ENCODE measurements at places on chromosomes 5 and 9.

DNA sequence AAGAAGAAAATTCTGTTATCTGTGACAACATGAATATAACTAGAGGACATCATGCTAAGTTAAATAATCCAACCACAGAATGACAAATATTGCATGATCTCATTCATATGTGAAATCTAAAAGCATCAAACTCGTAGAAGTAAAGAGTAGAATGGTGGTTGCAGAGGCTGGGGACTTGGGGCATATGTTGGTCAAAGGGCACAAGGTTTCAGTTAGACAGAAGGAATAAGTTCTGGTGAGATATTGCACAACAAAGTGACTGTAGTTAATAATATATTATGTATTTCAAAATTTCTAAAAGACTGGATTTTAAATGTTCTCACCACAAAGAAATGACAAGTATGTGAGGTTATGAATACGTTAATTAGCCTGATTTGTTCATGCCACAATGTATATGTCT is 24.8 kb downstream of the GRIA1 start:
- no peak for DNase-seq

- DNase-seq, result no peak
These were observed 10.7 kb upstream of the STK32A start for GRCh38 chr5:147223948-147224791.

- DNase-seq, result no peak
These were observed 42.5 kb upstream of the SLC9A3 start for GRCh38 chr5:566636-567309.

- no peak for DNase-seq
These were observed 433.4 kb upstream of the BRINP1 start for GRCh38 chr9:119802621-119803020.

- DNase-seq, result no peak
These were observed 18.0 kb downstream of the GABRA6 start for GRCh38 chr5:161703528-161703927.

GRCh38 chr9:121316852-121317373 is 49.0 kb downstream of the GSN start:
- no peak for DNase-seq

GRCh38 chr5:78824831-78825281 is 160.3 kb downstream of the ARSB start:
- DNase-seq, result no peak

DNA sequence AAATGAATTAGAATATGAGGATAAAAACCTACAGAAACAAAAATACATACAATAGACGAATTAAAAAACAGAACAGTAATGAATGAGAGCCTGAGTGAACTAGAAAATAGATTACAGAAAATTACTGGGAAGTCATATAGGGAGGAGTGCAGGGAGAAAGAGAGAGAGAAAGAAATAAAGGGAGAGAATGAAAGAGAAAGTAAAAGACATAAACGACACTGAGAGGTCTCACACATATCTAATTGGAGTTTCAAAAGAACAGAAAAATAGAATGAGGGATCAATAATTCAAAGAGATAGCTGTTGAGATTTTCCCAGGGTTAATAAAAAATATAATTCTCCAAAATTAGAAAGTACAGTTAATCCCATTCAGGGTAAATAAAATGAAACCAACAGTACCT is 156.4 kb upstream of the FTMT start:
- no peak for DNase-seq

GRCh38 chr5:39185761-39186160 is 33.6 kb downstream of the FYB1 start:
- DNase-seq, result no peak

- DNase-seq, result no peak
These were observed 6.6 kb upstream of the MOB3B start for GRCh38 chr9:27536168-27536567.

DNA sequence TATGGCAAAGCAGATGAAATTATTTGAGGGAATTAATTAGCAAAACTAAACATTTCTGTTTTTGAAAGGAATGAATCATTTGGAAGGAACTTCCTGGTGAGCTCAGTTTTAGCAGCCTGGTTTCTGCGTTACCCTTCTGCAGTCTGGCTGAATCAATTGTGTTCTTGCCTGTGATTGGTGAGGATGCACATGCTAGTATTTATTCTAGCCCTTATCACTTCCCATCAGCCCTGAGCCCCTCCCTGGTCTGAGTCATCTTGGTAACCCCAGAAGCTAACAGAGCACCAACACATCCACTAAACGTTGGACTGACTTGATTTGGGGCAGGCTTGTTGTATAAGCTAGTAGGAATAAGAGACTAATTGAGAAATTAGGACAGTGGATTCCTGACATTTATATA is 6.6 kb downstream of the TJP2 start:
- no peak for DNase-seq

- DNase-seq, result no peak
These were observed at the start of gene SPATA9 for GRCh38 chr5:95682891-95683290. SPATA9 (minus strand) TSS chr5:95682991; CDS start chr5:95682854, 137 bp downstream.

DNA sequence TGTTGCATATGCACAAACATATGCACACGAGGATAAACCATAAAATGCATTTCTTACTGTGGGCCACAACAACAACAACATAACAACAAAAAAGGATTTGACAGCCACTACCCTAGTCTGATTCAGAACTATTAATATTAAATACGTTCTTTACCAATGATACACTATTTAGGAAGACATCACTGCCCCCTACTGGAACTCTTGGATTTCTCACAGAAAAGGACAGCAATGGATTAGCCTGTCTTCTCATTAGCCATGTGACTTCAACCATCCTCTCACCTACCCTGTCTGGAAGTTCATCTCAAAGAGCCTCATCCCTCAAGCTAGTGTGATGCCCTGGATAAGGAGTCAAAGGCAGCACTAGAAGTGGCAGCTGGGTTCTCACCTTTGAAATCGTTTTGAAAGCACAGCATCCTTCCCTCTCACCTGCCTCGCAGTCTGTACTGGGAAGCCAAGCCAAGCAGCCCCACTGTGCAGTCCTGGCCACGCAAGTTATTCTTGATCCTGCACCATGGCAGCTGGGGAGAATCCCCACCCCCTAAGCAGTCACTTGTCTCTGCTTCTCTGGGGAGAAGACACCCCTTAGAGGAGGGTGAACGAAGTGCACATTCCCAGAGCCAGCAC is 64.6 kb downstream of the SH3TC2 start:
- DNase-seq, result no peak

GRCh38 chr5:37132646-37133045 is 116.5 kb downstream of the CPLANE1 start:
- no peak for DNase-seq

- DNase-seq, result no peak
These were observed 125.4 kb downstream of the ATPSCKMT start for GRCh38 chr5:10124287-10124686.

GRCh38 chr5:1012900-1013237 is 4.3 kb downstream of the NKD2 start:
- DNase-seq, result no peak

DNA sequence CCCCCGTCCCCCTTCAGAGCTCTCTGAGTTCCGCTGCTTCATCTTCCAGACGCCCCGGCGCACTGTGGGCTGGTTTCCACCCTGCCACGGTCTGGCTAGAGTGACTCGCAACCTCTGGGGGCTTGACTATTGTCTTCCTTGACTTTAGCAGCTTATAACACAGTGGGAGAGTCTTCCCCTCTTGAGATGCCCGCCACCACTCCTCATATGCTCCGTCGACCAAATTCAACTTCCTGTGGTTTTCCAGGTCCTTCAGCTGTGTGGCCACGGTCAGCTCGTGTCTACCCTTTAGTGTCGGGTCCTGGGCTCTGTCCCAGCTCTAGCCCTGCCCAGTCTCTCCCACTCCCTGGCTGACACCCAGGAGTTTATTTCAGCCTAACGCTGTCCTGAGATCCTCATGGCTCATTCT is 28.2 kb upstream of the NCS1 start:
- no peak for DNase-seq

GRCh38 chr5:15283076-15283475 is 216.9 kb upstream of the FBXL7 start:
- no peak for DNase-seq

DNA sequence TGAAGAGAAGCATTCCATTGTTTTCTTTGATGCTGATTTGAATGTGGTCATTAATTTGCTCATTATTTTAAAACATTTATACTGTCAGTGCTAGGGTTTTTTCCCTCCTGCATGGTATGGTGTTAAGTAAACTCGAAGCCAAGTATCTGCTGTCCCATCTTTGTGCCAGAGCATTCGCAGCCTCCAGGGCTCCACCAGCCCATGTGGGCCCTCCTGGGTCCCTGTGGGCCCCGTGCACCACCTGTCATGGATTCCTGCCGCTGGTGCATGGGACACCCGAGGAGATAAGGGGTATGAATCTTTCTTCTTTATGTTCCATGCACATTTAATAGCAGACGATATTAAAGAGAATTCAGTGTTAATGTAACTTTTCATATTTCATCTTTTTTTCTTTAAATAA is 95.1 kb downstream of the TRIO start:
- no peak for DNase-seq

GRCh38 chr5:9898319-9898718 is 268.2 kb upstream of the TAS2R1 start:
- DNase-seq, result no peak

DNA sequence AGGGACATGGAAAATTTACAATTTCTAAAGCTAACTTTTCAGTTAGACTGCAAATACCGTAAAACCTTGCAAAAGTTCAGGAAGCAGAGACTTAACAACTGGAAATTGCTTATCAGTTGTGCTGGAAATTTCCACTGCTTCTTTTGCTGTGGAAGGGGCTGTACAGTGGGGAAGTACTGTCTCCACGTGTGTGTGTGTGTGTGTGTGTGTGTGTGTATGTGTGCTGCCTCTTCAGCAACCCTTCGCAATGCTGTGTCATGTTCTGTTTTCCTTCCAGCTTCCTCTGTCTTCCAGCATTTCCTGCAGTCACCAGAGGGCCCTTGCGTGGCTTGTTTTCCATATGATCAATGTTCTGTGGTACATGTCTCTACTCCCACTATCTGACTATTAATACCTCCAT is 87.5 kb upstream of the RANBP3L start:
- no peak for DNase-seq

GRCh38 chr5:160835818-160836528 is 16.0 kb downstream of the ATP10B start:
- no peak for DNase-seq

GRCh38 chr5:135399794-135400542 is 937 bp upstream of the MACROH2A1 start:
- no peak for DNase-seq

DNA sequence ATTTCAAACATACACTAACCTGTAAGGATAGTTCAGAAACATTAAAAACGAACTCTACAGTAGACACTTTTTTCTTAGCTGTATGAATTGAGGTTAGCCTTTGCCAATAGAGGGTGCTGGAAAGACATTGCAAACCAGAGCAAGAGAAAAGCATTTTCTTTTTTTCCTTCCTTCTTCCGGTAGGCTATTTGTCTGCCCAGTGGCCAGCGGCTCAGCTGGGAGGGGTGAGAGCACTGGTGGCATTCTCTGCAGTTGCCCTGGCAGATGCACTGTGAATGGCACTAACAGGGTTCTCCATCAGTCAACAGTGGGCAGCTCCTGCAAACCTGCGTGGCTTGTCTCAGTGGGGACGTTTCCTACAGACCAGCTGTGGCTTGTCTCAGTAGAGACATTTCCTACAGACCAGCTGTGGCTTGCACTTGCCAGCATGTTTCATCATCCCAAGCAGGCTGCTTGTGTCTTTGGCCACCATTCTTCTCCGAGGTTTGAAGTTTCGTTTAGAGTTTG is 984.5 kb upstream of the CDH18 start:
- no peak for DNase-seq

- DNase-seq, result no peak
These were observed 337.9 kb upstream of the RFX3 start for GRCh38 chr9:3863686-3864085.

DNA sequence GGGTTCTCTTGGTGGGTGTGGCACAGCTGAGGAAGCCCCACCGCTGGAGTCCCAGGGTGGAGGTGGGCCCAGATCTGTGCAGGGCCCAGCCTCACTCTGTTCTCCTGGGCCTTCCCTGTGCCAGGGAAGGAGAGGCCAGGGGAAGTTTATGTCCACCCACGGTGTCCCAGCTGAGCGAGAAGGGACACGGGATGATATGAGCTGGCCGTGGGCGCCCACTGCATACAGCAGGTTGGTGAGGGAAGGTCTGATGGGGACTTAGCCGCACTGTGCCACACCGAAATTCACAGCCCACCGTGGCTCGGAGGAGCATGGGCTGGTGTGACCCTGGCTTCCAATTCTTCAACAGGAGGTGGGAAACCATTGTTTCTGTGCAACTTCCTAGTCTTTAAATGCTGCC is 33.9 kb downstream of the UNC5A start:
- DNase-seq, result no peak

- DNase-seq, result no peak
These were observed 1.8 kb downstream of the HSPB3 start for GRCh38 chr5:54457094-54457862.

GRCh38 chr9:116860509-116861120 is 173.5 kb downstream of the TRIM32 start:
- DNase-seq, result no peak

DNA sequence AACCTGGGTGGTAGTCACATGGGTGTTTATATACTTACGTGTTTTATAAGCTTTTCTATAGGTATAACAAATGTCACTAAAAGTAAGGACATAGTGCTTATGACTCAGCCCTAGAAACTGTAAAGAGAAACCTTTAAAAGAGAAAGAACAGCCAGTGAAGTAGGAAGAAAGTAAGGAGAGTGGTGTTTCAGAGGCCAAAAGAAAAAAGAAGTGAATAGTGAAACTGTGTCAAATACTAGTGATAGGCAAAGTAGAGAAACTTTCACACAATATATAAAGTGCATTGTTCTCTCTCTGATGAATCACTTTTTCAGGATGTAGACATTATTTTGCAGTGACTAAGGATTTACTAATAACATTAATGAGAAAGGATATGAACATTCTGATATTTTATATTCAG is 74.2 kb upstream of the SUSD1 start:
- no peak for DNase-seq

DNA sequence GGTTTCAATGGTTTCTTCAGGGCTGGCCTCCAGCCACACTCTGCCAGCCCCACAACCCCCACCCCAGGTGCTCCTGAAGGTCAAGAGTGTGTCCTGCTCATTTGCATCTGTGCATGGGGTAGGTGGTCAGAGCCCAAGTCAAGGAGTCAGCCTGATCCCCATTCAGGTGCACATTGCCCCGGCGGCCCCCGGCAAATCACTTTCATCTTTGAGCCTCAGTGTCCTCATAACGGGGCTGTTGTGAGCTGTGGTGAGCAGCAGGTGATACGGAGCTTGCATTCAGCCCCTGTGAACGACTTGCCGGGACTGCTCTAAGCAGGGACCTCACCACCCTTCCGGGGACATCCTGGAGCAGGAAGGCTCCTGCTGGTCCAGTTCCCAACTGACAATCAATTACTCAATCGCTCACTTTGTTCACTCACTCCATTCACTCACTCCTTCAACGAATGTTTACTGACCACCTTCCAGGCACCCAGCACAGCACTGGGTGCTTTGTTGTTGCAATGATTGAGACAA is 93.2 kb upstream of the CPEB4 start:
- DNase-seq, result no peak

- DNase-seq, result no peak
These were observed 61.6 kb downstream of the ENTREP1 start for GRCh38 chr9:69386651-69387050.

DNA sequence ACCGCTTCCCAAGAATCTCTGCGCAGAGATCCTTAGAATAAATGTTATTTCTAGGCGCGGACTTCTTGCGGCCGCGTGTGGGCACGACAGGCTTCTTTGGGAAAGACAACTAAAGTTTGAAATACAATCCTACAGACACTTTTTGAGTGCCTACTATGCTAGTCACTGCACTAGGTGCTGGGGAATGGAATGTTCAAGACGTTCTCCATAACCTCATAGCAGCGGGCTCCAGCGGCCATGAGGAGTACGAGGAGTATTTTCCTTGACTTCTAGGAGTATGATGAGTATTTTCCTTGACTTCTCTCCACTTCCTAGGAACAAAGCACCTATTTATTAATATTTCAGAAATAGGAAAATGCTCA is 636 bp upstream of the PWWP2A start:
- no peak for DNase-seq
